Ovary (tissue), 10 donors: ENCODE measurements at places on chromosomes 1 and 21.

DNA sequence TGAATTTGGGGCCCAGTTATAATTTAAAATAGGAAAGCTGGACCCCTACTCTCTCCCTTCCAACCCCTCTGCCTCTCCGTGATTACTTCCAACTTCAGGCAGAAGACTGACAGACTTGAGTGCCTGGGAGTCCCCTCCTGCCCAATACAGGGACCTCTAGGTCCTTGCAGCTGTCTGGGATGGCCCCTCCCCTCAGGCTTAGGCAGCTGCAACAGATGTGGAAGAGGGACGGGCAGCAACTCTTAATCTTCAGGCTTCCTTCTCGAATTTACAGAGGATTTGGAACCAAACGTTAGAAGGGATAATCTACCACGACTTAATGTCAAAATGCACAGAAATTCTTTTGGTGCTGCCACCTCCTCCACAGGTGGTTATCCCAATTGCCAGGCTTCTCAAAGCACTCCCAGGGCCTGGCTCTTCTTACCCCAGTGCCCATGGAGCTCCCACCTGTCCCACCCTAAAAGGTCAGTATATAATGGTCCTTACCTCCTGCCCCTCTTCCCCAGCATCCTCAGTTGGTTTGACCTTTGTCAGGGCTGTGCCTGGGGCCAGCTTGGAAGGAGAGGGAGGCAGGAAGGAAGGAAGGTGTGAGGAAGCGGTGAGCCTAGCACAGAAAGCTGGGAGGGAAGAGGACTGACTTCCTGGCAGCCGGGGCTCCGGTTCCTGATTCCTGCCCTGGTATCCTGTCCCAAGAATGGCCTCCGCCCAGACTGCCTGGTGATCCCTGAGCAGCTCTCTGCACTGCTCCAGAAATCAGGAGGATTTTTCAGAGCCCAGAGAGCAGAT, 2.8 kb downstream of the PEA15 start:
- H3K27ac ChIP-seq: no peak overlapping the region
- peaks cover 20% of the 10 kb centered on the region for H3K4me1 ChIP-seq
- DNase-seq: no peak

- H3K27ac ChIP-seq: no peak overlapping the region
- H3K36me3 ChIP-seq: no peaks in the 10 kb centered on the region
- H3K4me3 ChIP-seq: no peak overlapping the region
- peaks cover 11% of the 10 kb centered on the region for H3K4me1 ChIP-seq
These were observed 32.0 kb downstream of the MACO1 start for GRCh38 chr1:25462732-25463131.

GRCh38 chr1:21621761-21622436, 47.3 kb downstream of the RAP1GAP start:
- H3K27me3 ChIP-seq: no peaks in the 10 kb centered on the region
- H3K4me1 ChIP-seq: peaks cover 6% of the 10 kb centered on the region
- no peak for DNase-seq

DNA sequence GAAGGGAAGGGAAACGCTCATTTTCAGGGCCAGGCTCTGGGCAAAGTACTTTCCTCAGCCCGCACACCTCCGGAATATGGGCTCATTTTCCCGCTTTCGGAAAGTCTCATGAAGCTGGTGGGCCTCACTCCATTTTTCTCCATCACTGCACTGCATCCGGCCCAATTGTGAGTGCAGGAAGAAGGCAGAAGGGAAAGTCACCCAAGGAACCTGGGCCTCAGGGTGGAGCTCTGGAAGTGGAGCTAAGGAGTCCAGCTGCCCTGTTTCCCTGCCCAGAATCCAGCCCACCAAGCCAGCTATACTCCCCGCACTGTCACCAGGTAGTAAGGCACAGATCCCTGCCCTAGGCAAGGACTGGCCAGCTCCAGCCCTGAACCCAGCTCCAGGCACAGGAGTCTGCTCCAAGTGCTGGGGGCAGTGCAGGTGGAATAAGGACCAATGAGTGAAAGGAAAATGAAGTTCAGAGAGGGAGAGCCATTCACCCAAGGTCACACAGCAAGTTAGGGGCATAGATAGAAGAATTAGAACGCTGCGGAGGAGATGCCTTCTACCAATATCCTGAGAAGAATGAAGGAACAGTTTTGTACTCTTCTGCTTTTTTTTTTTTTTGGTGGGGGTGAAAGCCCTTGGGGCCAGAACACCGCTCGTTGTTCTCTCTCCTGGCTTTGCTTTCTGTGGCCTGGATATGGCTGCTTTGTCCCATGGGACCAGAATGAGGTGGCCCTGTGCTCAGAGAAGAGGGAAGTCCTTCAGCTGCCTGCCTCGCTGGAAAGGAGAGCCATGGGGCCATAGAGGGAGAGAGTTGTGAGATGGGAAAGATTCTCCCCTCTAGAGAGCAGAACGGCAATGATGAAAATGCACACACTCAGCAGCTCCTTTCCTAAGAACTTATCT, 10.0 kb downstream of the LRP8 start:
- H3K36me3 ChIP-seq: no peaks in the 10 kb centered on the region
- H3K27ac ChIP-seq: no peak overlapping the region
- no peak overlapping the region for H3K4me3 ChIP-seq
- no peaks in the 10 kb centered on the region for H3K27me3 ChIP-seq

DNA sequence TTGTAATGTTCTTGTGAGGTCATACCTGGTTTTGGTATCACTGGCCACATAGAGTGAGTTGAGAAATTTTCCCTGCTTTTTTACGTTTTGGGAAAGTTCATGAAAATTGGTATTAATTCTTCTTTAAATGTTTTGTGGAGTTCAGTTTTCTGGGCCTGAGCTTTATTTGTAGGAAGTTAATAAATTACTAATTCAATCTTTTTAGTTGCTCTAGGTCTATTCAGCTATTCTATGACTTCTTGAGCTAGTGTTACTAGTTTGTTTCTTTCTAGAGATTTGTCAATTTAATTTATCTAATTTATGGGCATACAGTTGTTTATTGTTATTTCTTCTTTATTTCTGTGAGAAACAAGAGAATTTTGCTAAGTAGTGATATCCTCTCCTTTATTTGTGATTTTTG, 37.4 kb downstream of the HOOK1 start:
- no peaks in the 10 kb centered on the region for H3K27me3 ChIP-seq
- H3K27ac ChIP-seq: no peak overlapping the region
- DNase-seq: no peak

DNA sequence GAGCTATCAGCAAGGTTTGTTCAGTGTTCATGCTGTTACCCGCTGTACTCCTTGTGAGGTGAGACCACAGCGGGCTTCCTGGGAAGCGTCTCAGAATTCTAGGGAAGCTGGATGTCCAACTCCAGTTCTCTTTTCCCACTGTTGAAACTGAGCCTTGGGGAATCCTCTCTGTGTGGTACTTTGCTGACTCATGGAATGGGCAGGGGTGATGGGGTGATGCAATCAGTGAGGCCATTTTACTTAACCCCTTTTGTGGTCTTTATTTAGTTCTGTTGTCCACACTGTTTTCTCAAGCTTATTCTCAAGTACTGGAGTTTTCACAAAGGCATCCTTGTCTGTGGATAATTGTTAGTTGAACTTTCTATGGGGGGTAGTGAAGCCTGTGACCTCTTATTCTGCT, 42.6 kb downstream of the ACKR1 start:
- DNase-seq: no peak
- no peak overlapping the region for H3K27ac ChIP-seq
- H3K36me3 ChIP-seq: no peaks in the 10 kb centered on the region
- no peaks in the 10 kb centered on the region for H3K27me3 ChIP-seq
